Upper lobe of left lung (tissue), 6 donors: ENCODE measurements at places on chromosomes 6 and 20.
A peak's percentile ranks its signal among the peaks of the same experiment; 100 is the strongest.

DNA sequence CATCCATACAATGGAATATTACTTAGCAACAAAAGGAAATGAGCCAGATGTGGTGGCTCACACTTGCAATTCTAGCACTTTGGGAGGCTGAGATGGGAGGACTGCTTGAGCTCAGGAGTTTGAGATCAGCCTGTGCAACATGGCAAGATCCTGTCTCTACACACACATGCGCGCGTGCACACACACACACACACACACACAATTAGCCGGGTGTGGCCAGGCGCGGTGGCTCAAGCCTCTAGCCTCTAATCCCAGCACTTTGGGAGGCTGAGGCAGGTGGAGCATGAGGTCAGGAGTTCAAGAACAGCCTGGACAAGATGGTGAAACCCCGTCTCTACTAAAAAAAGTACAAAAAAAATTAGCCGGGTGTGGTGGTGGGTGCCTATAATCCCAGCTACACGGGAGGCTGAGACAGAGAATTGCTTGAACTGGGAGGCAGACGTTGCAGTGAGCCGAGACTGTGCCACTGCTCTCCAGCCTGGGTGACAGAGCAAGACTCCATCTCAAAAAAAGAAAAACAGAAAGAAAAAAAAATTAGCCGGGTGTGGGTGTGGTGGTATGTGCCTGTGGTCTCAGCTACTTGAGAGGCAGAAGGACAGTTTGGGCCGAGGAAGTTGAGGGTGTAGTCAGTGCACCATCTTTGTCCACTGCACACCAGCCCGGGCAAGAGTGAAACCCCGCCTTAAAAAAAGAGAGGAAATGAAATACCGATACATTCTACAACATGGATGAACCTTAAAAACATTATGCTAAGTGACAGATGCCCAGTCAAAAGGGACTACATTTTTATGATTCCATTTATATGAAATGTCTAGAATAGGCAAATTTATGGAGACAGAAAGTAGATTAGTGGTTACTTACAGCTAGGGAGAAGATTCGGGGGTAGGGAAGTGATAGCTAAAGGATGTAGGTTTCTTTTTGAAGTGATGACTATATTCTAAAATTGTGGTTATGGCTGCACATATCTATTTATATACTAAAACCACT is 52.5 kb downstream of the RBL1 start:
- peak; percentile 22 for DNase-seq

DNA sequence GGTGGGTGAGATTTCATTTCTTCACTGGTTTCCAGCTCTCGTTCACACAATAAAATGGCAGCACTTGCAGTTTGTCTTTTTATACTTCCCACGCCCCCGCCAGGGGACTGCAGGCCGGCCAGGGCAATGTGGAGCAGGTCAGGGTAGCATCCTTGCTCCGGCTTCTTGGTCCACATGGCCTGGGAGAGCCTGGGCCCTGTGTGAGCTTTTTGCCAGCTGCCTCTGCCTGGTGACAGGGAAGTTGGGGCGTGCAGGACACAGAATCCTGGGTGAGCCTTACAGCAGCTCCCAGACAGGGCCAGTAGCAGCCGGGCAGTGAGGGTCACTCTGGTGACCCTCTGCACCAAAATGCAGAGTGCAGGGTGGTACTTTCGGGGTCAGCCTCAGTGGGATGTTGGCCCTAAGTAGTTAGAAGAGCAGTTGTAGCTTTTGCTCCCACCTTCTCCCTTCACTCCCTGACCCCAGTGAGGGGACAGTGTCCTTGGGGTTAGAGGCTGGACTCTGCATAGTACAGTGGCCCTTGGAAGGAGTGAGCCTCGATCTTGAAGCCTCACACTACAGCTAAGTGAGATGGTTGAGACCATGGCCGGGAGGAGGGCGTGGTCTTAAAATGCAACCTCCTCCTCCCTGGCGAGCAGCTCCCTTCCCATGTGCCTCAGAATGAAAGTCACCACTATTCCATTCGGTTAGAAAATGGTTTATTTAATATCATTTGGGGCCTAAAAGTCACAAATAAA is 23.8 kb downstream of the PYGB start:
- no peak for DNase-seq

- no peak for DNase-seq
Observed at GRCh38 chr20:48824830-48825565, 2.8 kb downstream of the PREX1 start.

- DNase-seq = no peak
Observed at GRCh38 chr6:149032599-149033405, 284.7 kb upstream of the TAB2 start.

DNA sequence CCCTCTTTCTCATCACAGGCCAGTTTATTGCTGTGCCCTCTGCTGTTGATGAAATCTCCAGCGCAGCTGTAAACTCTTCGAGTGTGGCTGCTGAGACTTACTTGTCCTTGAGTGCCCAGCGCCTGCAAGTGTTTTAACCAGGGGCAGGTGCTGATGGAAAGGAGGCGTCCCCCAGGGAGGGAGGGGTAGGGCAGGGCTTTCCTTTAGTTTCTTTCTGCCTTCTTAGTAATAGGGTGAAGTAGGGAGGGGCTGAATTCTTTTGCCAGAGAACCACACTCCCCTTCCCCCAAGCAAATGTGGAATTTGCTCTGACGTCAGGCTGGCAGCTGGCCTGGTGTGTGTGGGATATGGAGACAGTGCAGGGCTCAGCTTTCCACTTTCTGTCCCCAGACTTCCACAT is 61.2 kb downstream of the IGF2R start:
- DNase-seq = no peak

DNA sequence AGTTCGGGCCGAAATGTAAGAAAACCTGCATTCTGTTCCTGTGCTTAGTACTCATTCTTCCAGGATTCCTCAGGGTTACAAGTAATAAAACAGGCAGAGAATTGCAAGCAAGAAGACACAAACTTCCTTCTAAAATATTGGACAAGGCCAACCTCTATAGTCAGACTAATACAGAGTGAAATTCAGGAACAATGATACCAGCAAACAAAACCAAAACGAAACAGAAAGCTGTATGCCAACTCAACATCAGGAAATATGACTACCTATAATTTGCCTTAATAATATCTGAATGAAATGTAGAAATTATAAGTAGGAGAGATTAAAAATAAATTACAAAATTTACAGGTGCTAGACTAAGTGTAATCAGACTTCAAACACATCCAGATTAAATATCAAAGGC is 238.8 kb downstream of the HIVEP2 start:
- DNase-seq = no peak

DNA sequence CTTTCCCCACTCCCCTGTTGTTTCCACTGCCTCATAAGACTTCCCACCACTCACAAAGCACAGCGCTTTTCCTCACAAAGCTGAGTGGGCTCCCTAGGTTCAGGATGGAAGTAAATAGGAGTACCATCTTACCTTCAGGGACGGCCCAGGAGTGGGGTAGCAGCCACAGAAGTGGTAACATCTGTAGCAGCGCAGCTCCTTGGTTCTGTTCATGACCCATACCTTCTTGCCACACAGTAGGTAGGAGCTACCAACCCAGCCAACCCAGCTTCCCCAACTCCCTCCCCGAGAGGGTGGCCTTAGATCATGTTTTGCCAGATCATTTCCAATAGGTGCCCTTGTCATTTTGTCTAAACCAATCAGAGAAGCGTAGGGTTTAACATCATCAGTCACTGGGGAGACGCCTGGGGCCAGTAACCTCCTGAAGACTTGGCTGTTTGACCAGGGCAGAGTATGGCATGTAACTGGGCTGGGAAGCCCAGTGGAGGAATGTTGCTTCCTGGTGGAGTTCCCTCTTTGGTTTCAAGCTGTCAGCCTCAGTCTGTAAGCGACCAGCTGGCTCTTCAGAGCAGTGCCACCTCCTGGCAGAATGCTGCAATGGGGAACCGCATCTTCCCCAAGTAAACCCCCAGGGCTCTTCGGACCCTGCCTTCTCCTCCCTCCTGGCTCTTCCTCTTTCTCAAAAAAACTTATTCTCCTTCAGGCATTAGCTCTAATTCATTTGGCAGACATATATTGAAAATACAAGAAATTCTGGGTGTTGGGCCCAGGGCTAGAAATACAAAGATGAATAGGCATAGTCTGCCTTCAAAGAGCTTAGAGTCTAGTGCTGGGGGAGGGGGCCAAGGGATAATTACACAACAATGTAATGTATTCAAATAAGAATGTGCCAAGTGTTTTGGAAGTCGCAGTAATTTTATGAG is at the start of gene HLA-DMA:
Gene HLA-DMA (minus strand): TSS at position 281 of the 923 bp plus-strand sequence. CDS start 61 bp downstream, at position 220.
- DNase-seq = no peak

- no peak for DNase-seq
Observed at GRCh38 chr6:122753688-122754056, 25.8 kb upstream of the FABP7 start.

DNA sequence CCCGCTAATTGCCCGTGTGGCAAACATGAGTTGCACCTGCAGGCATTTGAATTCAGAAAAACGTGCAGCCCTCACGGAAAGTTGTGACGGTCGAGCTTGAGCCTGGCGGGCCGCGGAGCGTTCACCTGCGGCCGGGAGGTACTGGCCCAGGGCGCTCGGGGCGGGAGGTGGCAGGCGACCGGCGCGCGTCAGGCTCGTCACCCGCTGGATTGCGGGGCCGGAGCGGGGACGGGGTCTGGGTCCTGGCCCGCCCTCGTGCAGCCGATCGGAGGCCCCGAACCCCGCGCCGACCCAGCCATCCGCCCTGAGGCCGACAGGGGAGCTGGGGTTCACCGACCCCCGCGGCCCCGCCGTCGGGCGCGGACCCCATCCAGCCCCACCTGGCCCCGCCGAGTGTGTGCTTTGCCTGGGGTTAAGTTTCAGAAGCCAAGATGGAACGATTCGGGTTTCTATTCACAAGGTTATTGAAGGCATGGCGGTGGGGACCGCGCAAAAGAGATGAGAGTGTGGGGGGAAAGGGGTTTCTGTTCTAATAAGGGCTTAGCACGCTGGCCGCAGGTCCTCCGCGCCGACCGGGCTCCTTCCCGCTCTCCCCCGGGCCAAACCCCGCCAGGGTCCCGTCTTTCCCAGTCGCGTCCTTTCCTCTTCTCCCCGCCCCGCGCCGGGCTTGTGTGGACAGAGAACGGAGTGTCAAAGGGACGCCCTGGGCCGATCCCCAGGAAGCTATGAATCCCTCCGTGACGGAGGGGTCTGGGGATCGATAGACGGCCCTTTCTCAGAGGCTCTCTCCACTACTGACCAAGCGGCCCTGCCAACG is 1.6 kb upstream of the HEY2 start:
- DNase-seq = peak; percentile 42

- no peak for DNase-seq
Observed at GRCh38 chr6:147158881-147159280, 45.3 kb upstream of the STXBP5 start.

- DNase-seq = no peak
Observed at GRCh38 chr6:20722455-20722854, 188.2 kb downstream of the CDKAL1 start.

DNA sequence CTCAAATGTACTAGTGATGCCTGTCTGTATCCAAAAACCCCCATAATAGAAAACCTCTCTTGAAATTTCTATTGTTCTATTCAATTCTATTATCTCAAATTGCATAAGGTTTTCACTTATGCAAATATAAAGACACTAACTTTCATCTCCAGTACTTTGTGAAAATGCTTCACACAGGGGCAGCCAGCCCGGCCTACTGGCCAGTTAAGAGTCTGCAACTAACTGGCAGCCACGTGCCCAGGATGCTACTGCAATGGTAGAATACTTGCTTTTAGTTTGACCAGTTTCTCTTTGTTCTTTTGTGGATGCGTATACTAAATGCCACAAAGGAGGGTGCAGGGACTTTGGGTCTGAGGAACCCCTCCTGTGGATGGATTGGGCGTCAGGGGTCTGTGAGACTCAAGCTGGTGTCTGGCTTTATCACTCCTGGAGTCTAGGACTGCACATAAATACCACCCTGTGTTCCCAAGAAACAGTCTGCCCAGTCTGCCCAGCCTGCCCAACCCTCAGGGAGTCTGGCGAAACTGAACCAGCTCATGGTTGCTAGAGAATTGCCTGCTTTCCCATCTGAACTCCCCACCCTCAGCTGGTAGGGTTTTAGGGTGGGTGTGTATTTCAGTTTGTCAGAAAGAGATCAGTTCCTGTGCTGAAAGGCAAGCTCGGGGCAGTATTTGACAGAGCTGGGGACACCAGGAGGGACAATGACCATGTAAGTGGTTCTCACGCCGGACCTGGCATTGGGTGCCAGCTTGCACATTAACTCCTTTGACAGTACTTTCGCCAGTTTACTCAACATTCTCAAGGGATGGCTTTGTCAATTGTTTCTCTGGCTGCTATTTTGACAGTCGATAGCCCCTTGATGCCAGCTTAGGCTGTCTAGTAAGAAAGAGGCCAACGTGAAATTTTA is 558.2 kb upstream of the JAG1 start:
- no peak for DNase-seq

DNA sequence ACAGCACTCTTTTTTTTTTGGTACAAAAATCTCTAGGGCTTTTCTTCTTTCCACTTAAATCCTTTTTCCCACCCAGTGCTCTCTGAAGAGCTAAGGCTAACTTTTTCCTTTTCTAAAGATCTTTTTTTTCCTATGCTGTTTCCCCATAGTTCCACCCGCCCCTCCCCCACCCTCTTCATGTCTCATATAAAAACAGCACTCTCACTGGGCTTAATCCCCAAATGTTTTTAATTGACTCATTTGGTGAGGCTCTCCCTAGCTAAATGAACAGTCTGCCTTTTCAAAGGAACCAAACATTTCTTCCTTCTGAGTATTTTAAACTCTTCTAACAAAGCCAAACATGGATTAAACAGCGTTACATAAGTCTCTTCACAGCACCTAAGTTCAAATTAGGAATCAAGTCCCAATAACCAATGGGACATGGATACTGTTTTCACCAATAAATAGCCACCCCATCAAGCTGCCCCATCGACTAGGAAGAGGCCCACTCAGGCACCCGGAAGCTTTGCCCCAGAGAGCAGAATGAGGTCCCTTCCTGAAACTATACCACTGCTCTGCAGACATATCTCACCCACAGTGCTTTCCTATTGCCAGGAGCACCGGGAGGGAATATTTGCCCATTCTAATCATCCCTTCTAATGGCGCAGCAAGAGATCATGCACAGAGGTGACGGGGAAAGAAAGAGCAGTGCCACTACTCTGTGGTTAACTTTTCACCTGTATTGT is 63.7 kb downstream of the ATXN1 start:
- no peak for DNase-seq

- DNase-seq = no peak
Observed at GRCh38 chr6:130367767-130368166, 1.9 kb downstream of the TMEM200A start.

GRCh38 chr20:32069711-32070110 is 17.7 kb downstream of the HCK start:
- no peak for DNase-seq

GRCh38 chr20:6051505-6051904 is 2.4 kb downstream of the LRRN4 start:
- peak; percentile 42 for DNase-seq

DNA sequence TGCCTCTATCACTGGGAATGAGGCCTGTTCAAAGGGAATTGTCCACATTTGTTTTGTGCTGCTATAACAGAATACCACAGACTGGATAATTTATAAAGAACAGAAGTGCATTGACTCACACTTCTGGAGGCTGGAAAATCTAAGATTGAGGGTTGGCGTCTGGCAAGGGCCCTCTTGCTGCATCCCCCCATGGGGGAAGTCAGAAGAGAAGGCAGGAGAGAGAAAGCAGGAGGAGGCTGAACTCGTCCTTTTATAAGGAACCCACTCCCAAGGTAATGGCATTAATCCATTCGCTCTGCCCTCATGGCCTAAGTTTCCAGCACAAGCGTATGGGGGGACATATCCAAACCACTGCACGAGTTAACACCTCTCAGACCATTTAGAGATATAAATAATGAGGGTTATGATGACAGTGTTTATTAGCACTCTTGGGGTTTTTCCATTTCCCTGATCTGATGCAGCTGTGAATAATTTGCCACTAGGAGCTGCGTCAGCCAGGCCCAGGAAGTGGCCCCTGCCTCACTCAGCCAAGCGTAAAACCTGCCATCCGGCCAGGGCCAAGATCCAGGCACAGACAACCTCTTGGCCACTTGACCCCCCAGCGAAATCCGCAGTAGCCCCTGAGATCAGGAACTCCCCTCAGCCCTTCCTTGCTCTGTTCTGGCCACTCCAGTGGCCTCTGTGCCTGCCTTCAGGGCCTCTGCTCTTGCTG is 14.2 kb upstream of the SLCO4A1 start:
- no peak for DNase-seq
